AG09309 (cell line): ENCODE measurements at places on chromosomes 11 and 22.

GRCh38 chr11:28627690-28628255 is 519.6 kb downstream of the METTL15 start:
- no peak for DNase-seq

DNA sequence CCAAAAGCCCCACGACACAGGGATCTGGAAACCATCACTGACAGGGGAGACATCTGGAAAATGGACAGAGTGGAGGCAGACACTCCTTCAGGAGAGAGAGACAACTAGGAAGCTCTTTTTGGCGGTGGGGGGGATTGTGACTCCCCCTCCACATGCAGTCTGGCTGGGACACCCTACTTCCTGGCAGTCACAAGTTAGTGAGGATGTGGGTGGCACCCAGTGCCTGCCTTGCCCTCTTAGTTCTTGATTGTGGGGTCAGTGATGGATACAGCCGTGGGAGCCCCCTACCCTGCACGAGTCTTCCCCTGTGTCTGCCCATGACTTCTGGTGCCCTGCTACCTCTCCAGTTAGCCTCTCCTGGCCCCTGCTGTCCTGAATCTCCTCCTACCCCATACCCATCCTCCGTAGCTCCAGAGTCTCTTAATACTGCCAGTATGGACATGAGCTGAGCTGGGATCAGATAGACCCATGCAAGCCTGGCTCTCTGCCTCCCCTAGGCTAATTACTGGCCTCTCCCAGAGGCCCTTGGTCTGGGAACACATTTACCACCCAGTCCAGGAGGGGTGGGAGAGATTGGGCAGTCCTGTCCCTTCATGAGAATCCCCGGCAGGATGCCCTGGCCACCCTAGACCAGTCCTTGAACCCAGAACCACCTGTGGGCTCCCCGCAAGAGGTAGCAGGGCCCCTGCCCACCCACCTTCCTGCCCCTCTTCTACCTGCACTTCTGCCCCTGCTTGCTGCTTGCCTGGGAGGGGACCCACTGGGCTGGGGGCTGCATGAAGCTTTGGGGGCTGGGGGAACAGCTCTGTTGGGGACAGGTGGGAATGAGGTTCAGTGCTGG is 22.8 kb downstream of the RHBDD3 start:
- DNase-seq, result no peak

DNA sequence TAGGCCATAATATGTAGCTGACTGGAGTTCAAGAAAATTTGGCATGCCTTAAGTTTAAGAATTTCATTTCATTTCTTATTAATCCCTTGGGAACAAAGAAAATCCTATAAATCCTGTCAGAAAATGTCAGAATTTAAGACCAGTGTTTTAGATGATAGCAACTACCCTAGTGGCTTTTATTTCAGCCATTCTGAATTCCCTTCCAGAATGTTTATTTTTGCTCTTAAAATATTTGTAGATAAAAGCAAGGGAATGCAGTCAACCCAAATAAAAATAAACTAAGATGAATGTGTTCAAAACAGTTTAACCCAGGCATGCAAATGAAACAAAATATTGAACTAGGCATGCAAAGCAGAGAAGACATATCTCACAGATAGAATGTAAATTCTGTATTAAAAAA is 356.9 kb upstream of the LRRC4C start:
- no peak for DNase-seq

DNA sequence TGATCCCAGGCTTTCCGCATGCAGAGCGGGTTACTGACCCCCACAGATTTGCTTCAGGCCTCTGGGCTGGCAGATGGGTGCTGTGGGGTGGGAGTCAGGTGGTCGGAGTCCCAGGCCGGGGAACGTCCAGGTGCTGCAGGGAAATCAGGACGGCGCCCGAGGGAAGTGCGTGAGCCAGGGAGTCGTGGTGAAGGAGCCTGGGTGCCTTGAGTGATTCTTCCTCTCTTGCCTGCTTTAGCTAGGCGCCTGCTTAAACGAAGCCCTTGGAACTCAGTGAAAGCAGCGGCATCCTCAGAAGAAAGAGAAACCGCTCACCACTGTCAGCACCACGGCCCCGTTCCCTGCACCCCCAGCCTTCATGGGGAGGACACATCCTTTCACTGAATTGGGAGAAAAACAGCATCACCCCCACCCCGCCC is 455.6 kb downstream of the BRD1 start:
- no peak for DNase-seq

GRCh38 chr22:37462983-37463382 is 23.2 kb downstream of the MFNG start:
- no peak for DNase-seq

DNA sequence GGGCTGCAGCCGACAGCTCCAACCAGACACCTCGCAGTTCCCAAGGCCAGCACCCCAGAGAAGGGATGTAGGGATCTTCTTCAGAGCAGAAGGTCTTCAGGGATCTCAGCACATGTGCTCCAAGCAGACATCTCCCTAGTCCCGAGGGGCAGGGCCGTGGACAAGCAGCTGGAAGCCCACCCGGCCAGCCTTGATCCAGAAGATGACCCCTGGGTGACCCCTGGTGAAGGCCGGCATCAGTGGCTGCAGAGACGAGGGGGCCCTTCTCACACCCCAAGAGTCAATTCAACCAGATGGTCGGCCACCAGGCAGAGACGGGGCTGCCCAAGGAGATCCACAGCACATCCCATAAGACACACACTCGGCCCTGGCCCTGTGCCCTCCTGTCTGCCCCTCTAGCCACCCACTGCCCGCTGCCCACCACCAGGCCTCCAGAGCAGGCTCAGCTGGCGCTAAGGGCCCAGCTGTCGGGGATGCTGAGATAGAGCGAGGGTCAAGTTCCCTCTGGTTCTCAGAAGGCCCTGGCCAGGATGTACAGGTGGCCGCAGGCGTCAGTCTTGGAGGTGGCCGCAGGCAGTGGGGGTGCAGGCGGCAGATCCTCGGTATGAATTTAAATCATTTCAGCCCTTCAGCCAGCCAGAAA is 168.3 kb downstream of the BRD1 start:
- DNase-seq, result no peak
